ENCODE measurements at places on chromosomes 11 and 22.

DNA sequence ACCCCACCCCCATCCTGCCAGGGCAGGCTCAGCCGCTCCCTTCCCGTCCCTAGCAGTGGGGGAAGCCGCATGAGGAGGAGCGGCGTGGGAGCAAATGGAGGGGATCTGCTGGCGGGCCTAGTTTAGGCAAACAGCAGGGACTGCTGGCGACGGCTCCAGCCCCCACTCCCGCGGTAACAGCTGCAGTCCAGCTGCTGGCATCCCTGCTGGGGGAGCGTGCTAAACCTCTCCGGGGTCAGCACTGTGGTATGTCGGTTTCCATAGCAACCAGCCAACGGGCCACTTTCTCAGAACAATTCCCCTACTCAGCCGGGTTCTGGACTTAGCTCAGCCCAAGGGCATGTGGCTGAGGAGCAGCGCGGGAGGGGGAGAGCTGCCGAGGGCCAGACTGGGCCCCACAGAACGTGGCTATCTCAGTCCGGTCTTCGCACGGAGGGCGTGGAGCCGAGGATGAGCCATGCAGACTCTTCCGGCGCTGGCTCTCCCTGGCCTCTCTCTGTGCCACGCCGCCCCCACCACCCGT lies 98.8 kb downstream of the PKNOX2 start:
- peak; percentile 25 for DNase-seq

DNA sequence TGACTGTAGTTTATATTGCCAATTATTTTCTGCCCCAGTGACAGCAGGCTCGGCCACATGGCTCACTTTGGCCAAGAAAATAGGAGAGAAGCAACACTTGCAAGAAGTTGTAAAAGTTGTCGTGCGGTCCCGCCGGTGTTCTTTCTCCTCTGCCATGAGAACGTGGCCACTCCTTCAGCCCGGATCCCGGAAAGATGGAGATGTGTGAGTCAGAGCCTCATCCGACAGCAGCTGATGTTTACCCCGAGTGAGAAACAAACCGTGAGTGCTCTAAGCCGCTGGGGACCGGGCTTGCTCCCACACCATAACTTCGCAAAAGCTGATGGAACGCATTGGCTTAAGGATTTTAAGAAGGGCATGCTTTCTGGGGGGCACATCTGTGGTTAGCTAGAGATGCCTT lies 157.0 kb downstream of the CACNA1I start:
- DNase-seq = no peak

- DNase-seq = no peak
Observed at GRCh38 chr11:122031813-122032212, 84.2 kb downstream of the BLID start.

GRCh38 chr11:106644824-106645223 lies 373.5 kb downstream of the GUCY1A2 start:
- DNase-seq = no peak

GRCh38 chr22:23000657-23001347 lies 69.5 kb upstream of the GNAZ start:
- DNase-seq = no peak

- no peak for DNase-seq
Observed at GRCh38 chr11:1228921-1229451, 6.1 kb downstream of the MUC5B start.

GRCh38 chr11:69801513-69802335 lies 17.5 kb downstream of the FGF3 start:
- peak; percentile 55 for DNase-seq

DNA sequence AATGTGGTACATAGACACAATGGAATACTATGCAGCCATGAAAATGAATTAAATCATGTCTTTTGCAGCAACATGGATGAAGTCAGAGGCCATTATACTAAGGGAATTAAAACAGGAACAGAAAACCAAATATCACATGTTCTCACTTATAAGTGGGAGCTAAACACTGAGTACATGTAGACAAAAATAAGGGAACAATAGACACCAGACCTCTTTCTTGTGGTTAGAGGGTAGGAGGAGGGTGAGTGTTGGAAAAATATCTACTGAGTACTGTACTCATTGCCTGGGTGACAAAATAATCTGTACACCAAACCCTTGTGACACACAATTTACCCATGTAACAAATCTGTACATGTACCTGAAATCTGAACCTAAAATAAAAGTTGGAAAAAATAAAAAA lies 59.1 kb upstream of the ANO5 start:
- DNase-seq = no peak

DNA sequence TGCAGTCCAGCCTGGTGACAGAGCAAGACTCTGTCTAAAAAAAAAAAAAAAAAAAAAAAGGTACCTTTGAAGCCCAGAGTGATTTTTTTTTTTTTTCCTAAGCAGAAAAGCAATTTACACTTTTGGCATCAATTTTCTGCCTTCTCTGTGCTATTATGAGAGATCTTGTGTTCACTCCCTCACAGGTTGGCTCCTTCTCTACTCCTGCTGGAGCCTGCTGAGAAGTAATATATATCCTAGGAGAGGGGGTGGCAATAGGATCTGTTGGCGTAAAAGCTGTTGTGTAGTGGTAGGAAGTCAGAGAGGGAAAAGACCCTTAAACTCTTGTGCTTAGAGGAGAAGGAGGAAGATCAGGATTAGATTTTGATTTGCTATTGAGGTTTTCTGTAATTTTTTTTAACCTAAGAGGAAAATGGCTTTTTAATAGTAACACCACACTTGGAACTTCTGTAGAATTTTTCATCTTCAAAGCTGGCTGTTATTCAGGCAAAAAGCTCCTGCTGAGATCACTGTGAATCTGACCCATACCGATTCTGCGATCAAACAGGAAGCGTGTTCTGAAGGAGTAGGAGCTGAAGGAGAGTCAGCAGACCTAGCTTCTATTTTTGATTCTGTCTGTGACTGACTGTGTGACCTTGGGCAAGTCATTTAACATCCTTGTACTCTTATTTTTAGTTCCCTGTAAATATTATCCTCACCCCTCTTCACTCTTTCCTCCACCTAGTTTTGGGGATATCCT lies 77.7 kb downstream of the TRIM44 start:
- DNase-seq = no peak

DNA sequence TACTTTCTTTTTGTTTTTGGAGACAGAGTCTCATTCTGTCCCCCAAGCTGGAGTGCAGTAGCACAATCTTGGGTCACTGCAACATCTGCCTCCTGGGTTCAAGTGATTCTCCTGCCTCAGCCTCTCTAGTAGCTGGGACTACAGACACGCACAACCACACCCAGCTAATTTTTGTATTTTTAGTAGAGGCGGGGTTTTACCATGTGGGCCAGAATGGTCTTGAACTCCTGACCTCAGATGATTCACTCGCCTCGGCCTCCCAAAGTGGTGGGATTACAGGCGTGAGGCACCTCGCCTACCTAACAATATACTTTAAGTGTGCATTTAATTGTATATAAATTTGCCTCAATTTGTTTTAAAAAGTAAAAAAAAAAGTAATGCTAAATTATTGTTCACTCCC lies 38.4 kb downstream of the GRK3 start:
- no peak for DNase-seq

GRCh38 chr11:21514316-21514715 lies 678.6 kb upstream of the ANO5 start:
- peak; percentile 13 for DNase-seq

DNA sequence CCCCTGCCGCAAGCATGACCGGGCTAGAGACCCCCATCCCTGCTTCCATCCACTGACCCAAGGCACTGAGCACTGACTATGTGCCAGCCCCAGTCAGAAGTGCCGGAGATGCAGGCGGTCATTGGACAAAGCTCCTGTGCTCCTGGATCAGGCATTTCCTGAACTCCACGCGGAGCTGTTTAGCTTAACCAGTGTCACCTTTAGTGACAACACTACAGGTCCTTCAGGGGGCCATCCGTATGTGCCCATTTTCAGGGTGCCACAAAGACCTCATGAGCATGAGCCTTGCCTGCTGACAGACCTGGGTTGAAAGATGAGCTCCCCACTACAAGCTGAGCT lies 63.0 kb upstream of the FGF3 start:
- DNase-seq = no peak

DNA sequence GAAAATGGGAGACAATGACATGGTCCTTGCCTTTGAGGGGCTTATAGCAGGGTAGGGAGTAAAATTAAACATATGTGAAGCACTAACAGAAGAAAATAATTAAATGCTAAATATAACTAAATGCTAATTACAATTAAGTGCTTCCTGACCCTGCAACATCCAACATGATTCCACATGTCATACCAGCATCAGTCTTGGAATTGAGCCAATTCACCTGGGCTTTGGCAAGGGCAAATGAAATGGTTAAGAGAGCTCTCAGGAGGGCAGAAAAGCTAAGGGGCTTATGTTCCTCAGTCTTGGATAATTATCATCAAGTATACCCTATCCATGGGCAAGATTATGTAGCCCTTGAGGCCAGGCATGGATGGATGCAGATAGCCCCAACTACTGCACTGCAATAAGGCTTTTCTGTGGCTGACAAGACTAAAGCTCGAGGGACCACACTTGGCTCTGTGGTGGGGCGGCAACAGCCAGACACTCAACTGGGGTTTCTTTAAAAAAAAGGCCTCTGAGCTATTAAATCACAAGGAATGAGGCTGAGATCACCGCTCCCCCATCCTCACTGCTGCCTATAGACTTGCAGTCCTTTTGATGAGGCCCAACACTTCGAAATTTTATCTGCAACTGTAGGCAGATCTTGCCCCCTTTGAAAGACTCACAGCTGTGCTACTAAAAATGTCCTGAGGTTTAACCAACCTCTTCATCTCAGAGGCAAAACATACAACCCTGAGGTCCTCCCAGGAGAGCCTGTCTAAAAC lies 39.0 kb downstream of the IL18BP start:
- peak; percentile 86 for DNase-seq

DNA sequence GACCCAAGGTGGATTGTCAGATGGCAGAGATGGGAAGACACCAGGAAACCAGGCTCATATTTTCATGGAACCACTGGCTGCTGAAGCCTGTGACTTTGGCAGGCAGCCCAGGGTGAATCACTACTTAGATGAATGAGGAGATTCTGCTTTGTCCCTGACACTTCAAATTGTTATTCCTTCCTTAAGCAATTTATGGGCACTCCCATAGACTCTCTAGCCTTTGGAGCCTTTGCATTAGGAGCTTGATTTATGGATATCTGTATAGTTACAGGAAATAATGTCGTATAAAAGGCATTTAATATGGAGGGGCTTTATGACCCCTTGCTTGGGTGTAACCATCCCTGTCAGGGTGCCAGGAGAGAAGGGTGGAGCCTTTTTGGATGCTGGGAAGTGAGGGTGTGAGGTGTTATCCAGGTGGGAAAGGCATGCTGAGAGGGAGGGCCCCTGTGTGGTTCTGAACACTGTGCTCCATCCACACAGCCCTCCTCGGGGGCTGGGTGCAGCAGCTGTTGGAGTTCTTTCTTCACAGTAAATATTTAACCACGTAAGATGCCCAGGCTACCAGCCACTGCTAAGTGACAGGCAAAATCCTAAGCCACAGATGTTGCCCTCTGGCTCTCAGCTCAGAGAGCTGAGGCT lies 35.3 kb downstream of the IL18 start:
- no peak for DNase-seq
